ENCODE measurements at places on chromosomes 1 and 21.

DNA sequence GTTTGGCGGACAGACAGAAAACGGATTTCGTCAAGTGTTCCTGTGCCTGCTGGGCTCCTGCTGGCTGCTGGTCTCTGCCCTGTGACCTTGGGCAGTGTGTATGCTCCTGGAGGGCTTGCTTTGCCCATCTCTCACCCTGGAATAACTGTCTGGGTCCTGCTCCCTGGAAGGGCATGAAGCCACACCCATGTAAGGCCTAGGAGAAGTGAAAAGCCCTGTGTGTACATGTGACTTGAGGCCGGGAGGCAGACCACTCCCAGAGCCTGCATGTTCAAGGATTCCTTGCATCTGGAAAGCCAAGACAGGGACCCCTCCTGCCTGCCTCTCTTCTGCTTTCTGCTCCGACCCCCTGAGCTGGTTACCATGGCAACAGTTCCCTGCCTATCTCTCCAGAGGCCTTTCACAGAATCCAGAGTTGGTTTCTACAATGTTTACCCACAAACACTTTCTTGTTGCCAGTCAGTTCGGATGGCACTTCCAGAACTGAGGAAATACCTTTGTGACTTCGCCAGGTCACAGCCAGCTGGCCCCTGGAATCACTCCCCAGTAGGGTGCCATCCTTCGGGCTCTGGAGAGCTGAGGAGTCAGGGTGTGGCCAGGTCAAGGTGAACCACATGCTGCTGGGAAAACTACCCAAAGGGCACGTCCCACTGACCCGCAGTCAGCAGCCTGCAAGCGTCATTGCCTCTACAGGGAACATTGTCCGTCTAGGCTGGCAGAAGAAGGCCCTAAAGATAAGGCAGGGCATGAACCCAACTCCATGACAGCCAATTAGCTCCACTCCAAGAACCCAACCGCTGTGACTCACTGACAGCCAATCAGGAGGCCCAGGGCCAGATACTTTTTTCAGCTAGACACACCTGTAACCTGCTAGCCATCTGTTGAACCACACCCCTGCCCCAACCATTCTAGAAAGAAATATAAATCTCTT, 14.7 kb upstream of the GPR37L1 start:
- DNase-seq: peak; percentile 37

DNA sequence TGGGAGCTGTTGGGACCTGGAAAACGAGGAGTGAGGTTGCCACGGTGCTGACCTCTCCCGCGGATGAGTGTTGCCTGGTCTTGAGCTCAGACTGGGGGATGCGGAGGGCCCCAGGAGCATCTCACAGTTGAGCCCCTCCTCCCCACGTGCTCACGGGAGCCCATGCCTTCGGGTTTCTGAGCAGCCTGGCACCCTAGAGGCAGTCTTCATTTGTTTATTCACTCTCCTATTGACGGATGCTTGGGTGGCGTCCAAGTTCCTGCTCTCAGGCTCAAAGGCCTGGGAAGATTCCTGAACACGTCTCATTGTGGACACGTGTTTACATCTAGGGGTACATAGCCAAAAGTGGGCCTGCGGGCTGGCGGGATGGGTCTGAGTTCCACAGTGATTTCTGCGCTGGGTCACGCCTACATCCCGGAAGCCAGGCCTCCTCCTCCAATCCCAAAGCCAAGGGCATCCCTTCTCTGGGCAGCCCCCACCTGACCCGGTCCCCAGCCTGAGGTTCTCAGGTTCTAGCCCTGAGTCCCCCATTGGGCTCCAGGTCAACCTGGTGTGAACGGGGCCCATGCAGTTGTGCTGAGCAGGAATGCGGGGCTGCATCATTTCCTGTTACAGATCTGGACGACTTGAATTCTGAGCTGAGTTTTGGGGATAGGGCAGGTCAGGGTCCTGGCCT, 14.7 kb downstream of the WNT3A start:
- DNase-seq: no peak

DNA sequence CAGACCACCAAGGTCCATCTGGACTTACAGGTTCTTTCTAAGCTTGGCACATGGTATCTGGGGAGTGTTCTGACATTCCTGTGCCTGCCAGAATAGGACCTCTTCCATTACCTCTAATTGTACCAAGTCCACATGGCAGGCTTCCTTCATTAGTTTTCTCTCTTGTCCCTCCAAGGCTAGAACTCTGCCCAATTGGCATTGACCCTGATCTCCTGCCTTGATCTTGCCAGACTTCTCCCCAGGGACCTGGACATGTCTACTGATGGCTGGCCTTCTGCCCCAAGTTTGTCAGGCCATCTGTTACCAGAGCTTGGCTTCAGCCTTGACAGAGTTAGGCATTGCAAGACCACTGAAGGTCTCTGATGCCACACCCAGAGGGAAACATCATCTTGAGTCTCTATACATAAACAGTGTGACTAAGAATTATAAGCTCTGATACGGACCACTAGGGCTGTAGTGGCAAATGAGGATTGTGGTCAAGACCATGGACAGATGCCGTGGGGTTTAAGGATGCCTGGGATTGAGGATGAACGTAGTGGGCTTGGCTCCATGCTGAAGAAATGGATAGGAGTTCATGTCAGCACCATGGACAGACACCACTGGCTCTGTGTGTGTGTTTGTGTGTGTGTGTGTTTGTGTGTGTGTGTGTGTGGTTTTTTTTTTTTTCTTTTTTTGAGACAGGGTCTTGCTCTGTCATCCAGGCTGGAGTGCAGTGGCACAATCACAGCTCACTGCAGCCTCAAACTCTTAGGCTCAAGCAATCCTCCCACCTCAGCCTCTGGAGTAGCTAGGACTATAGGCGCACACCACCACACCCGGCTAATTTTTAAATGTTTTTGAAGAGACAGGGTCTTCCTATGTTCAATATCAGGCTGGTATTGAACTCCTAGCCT, 19.5 kb upstream of the PSMB2 start:
- no peak for DNase-seq

DNA sequence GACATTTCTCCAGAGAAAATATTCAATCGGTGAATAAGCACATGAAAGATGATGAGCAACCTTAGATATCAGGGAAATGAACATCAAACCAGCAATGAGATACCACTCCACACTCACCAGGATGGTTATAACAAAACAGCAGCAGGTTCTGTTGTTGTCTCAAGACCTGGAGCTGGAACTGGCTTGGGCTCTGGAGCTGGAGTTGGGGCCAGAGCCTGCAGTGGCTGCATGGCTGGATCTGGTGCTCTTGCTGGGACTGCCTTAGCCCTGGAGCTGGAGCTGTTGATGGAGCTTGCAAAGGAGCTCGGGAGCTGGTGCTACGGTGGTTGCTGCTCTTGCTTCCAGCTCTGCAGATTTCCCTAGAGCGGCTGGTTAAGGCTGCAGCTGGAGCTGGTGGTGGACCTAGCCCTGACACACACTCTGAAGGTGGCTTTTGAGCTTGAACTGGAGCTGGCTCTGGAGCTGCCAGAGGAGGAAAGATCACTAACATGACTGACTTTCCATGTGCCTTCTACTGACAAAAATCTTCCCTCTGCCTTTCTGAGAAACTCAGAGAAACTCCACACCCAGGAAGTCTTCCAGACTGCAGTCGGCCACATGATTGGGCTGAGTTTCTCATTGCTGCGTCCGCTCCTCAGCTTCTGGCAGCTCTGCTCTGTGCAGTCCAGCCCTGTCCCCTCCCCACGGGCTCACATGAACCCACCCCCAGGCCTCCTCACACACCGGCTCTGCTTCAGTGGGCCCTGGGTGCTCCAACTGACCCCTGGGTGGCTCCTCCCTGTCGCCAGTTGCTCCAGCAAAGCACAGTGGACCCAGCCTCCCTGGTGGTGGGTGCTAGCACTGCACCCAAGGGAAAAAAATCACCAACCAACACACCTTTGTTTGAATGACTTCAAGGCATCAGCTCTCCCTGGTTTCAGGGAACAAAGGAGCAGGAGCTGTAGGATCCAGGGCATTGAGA, 139.1 kb upstream of the FMN2 start:
- no peak for DNase-seq

GRCh38 chr1:102970496-102971078, 137.7 kb downstream of the COL11A1 start:
- DNase-seq: peak; percentile 53

DNA sequence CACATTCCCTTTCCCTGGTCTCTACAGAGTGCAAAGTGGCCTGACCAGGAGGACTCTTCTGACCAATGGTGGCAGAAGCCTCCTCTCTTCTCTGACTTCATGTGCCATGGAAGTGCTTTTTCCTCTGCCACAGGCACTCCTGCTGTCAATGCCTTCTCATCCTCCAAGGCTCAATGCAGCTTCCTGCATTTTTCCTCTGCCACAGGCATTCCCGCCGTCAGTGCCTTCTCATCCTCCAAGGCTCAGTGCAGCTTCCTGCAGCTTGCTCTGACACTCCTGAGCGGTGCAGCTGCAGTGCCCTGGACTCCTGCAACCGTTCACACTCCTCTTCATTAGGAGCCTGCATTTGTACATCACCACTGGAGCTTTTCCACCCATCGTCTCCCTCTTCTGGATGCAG, 4.7 kb upstream of the ADARB1 start:
- DNase-seq: no peak

DNA sequence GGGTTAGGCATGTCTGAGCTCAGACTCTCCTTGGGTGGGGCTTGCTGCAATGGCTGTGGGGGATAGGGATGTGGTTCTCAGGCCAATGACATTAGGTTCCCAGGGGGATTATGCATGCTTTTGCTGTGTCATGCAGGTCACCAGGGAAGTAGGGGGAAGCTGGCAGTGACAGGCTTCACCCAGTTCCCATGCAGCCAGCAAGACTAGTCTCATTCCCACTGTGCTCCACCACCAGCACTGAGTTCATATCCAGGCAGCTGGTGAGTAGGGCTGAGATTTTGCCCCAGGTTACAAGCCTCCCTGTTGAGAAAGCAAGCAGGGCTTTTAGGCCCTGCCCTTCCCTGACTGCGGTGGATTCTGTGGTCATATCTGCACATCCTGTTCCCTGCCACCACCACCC, 32.1 kb upstream of the PLA2G5 start:
- no peak for DNase-seq

DNA sequence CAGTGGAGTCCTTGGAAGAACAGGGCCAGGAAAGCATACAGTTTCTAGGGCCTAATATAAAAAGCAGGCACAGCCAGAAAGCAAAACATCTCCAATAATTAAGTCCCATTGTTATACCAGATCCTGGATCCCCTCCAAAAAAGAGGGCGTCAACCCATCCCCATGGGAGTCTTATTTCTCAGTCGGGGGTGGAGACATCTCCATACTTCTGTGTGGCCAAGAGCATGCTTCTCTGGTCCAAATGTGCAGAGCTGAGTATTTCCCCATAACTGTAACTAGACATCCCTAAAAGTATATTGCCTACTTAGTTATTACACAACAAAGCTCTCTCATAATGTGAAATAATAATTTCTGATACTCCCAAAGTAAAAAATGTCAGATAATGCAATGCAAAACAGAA, 104.2 kb upstream of the SOX13 start:
- no peak for DNase-seq

GRCh38 chr1:56423716-56424115, 155.6 kb downstream of the PLPP3 start:
- DNase-seq: no peak

- DNase-seq: no peak
These were observed 456 bp upstream of the SMYD2 start for GRCh38 chr1:214280386-214281020.

GRCh38 chr1:223216074-223216473, 73.0 kb upstream of the TLR5 start:
- DNase-seq: no peak

- no peak for DNase-seq
These were observed 72.0 kb upstream of the FAM20B start for GRCh38 chr1:178953538-178954324.

GRCh38 chr1:227192163-227192562, 126.1 kb downstream of the CDC42BPA start:
- DNase-seq: no peak

DNA sequence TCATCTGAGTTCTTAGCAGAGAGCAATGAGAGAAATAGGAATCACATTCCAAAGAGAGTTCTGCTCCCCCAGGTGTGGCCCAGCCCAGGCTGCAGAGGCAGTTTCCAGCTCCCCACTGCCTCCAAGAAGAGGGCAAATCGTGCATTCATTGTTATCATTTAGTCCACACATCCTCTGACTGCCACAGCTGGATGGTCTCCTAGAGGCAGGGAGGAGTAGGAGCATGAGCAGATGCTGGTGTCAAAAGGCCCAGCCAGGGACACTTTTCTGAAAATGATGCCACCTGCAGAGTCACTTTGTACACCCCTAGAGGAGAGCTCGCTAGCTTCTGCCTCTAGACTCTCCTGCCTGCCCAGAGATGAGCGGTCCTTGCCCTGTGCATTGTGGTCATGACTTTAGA, 33.6 kb upstream of the GNPAT start:
- DNase-seq: no peak

DNA sequence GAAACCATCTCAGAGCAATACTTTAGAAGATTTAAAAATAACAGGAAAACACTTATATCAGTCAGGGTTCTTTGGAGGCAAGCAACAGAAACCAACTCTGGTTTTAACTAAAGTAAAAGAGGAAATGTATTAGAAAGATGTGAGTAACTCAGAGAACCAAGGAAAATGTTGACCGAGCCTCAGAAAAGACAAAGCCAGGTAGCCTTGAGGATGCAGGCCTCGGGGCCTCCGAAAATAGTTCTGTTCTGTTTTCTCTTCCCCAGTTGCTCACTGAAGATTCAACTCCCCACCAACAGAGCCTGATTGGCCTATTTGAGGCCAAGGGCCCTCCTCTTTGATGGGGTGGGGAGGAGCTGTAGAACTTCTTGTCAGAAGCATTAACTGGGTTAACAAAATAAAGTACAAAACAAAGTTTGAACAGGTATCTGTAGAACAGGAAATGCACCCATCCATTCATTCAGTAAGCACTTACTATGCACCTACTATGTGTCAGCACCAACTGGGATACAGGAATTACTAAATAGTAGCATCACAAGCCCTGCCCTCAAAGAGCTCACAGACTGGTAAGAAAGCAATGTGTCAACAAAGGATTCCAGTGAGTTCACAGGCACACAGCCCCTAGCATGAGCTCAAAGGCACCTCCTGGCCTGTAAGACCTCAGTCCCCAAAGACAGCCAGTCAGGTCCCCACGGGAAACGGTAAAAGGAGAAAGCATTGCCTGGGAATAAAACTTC, 12.6 kb downstream of the SLAMF8 start:
- no peak for DNase-seq

DNA sequence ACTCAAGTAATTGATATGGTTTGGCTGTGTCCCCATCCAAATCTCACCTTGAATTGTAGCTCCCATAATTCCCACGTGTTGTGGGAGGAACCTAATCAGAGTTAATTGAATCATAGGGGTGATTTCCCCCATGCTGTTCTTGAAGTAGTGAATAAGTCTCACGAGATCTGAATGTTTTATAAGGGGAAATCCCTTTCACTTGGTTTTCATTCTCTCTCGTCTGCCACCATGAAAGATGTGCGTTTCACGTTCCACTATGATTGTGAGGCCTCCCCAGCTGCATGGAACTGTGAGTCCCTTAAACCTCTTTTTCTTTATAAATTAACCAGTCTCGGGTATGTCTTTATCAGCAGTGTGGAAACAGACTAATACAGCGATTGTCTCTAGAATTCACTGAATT, 135.4 kb downstream of the BACH1 start:
- no peak for DNase-seq

GRCh38 chr1:235278233-235278914, 49.6 kb downstream of the ARID4B start:
- DNase-seq: no peak
